ENCODE measurements at places on chromosomes 5 and 9. TPM values are rescaled to one million over a fixed set of nuclear protein-coding genes. Genes with fewer than 3 reads are reported as not detected.
A peak's percentile ranks its signal among the peaks of the same experiment; 100 is the strongest.

DNA sequence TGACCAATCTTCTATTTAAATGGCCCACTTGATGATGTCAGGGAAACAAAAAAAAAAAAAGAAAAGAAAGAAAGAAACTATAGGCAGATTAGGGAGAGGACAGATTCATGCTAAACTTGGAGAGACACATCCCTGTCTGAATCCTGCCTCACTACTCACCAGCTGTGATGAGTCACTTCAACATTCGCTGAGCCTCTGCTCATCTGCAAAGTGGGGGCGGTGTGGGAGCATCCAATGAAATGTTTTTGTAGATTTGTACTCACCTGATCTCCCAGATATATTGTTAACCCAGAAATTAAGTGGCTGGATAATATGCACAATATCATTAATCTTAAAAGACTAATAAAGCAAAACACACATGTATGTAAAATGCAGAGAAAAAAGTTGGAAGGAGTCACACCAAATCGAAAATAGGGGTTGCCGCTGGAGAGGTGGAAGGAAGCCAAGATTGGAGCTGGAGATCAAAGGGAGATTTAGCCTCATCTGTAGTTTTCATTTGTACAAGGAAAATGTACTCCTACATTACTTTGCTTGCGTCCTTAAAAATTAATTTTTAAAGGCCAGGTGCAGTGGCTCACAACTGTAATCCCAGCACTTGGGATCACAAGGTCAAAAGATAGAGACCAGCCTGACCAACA, 17.0 kb upstream of the ERGIC1 start:
- no peak for DNase-seq

DNA sequence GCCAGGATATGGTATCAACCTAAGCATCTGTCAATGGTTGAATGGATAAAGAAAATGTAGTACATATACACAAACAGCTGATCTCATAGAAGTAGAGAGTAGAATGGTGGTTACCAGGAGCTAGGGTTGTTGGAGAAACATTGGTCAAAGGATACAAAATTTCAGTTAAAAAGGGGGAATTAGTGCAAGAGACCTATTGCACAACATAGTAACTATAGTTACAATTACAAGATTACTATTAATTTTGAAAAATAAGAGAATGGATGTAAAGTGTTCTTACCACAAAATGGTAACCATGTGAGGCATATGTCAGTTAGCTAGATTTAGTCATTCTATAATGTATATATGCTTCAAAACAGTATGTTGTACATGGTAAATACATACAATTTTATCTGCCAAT, 28.8 kb upstream of the ELOVL7 start:
- DNase-seq = no peak

DNA sequence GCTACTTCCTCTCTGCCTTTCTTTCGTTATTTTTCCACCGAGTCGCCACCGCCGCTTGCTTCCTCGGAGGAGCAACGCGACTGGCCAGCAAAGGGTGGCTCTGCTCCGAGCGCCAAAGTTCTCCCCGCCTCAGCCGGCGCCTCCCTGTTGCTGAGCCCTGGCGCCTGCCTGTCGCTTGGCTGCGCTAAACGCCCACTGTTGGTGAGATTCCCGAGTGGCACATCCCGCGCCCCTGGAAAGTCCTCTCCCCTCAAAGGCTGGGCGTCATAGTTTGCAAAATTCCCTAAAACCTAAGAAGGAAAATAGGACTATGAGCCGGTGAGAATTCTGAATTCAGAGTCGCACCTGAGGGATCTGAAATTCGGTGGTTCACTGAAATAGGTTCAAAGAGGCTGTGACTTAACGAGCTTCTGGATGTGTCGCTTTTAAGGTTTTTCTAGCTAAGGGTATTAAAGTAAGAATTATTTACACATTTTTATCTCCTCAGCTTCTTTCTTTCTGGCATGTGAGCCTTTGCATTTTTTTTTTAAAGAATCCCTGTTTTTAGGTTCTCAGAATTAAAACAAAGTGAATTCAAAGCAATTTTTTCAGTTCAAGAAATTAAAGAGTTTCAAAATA, at the start of gene GRIN3A:
Gene GRIN3A, minus strand, starts transcription at position 82 of the 618 bp plus-strand sequence. CDS start 668 bp downstream, outside the sequence.
- no peak for DNase-seq

- no peak for DNase-seq
Observed at GRCh38 chr5:69043655-69043996, 50.2 kb upstream of the SLC30A5 start.

DNA sequence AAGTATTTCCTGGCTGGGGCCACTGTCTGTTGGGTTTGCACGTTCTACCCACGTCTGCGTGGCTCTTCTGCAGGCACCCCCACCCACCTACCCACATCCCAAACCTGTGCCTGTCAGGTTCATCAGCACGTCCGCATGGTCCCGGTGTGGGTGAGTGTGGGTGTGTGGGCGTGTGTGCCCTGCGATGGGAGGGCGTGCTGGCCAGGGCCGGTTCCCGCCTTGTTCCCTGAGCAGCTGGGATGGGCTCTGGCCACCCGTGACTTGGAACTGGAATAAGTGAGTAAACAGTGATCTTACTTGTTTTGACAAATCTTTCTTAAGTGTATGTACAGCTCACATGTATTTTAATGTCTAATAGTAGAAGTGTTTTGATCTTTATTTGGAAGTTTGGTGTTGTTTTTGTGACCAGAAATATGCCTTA, 20.4 kb downstream of the ERGIC1 start:
- no peak for DNase-seq

GRCh38 chr9:38092200-38092524, 23.1 kb upstream of the SHB start:
- DNase-seq = peak; percentile 25

DNA sequence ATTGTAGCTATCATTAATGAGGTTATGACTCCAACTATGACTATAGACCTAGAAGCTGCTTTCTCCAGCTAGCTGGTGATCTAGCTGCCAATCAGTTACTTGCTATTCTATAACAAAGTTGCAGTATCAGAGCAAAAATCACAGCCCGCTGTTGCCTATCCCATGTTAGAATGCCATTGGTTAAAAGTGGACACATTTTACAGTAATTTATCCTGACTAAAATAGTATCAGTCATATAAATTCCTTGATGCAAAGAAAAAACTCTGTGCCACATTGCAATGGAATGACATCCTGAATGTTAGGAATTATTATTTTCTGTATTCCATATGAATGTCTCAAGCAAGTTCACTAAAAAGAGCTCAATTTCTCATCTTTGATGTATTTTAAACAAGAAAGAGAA, 626.5 kb downstream of the PDE4D start:
- no peak for DNase-seq

The TAF9 gene
- total RNA-seq = 60.2 TPM

The GPR150 gene
- total RNA-seq = not detected

The FRMPD1 gene
- total RNA-seq = 0.36 TPM
